ENCODE measurements at places on chromosomes 6 and 20.

GRCh38 chr6:87066449-87067333 is 28.2 kb downstream of the CGA start:
- H3K27me3 ChIP-seq = no peaks in the 10 kb centered on the region
- H3K36me3 ChIP-seq = no peaks in the 10 kb centered on the region
- peak; percentile 15 for DNase-seq
- H3K4me1 ChIP-seq = no peaks in the 10 kb centered on the region
- H3K4me3 ChIP-seq = no peak overlapping the region
- no peak overlapping the region for H3K27ac ChIP-seq

DNA sequence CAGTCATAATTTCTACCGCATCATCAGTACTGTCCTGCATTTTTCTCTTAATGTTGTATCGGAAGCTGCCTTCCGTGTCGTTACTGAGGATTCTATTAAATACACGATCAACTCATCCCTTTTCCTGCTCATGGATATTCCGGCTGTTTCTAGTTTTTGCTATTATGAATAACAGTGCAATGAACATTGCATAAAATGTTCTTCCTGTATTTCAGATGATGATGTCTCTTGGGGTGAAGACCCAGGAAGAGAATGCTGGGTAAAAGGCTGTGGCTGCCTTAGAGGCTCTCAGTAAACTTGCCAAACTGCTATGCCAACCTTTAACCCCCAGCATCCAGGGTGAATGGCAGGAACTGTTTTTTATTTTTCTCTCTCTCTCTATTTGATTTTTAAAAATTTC is 24.1 kb upstream of the EPB41L1 start:
- no peaks in the 10 kb centered on the region for H3K36me3 ChIP-seq
- DNase-seq = no peak
- H3K27me3 ChIP-seq = no peaks in the 10 kb centered on the region
- H3K4me1 ChIP-seq = no peaks in the 10 kb centered on the region

DNA sequence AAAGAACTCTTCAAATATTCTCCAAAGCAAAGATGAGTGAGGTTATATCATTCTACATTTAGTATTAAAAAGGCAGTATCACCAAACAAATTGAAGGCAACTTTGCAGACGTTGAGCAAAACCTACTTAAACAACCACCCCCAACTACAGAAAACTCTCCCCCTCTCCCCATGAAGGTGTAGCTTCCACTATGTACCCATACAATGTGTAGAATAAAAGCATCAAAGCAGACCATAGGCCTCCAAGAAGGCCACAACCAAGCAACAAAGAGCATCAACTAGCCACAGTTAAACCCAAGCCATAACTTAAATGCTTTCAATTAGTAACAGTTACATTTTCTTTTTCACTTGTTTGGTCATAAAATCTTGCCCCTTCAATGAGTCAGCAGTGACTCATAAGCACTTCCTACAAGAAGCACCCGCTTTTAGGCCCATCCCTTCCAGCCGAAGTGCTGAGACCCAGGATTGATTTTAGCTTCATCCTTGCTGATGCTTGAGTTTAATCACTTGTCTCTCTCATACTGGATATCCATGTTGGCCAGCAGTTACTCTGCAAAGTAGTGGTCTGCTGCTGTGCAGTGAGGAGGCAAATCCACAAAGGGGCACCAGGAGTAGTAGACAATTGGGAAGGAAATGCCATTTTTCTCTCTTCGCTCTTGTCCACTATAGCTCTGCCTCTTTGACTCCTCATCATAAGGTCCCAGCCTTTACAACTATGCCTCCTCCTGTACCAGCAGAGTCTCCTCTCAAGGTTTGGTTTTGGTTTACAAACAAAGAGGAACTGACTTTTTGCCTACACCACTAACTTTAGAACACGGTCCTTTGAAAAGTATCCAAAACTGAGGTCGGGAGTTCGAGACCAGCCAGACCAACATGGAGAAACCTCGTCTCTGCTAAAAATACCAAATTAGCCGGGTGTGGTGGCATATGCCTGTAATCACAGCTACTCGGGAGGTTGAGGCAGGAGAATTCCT is 8.4 kb upstream of the NUP153 start:
- H3K4me3 ChIP-seq = no peak overlapping the region
- H3K27ac ChIP-seq = no peak overlapping the region
- no peaks in the 10 kb centered on the region for H3K27me3 ChIP-seq
- H3K4me1 ChIP-seq = no peaks in the 10 kb centered on the region

DNA sequence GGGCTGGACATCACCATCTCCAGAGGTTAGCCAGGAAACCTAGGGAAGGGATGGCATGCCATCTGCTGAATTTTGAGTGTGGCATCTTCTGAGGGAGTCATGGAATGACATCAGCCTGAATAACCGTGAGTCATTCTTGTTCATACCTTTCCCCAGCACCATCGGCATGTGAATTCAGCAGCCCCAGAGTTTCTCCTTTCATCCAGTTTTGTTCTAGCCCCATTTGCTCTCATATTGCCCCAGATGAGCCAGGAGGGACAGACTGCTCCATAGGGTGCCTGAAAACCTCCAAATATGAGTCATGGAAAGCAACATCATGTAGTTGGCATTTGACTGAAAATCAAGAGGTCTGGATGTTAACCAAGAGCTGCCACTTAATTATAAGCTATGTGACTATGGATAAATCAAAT is 219.2 kb upstream of the SGK1 start:
- H3K4me3 ChIP-seq = no peak overlapping the region
- H3K4me1 ChIP-seq = no peaks in the 10 kb centered on the region
- no peak for DNase-seq

- no peaks in the 10 kb centered on the region for H3K27me3 ChIP-seq
- H3K27ac ChIP-seq = no peak overlapping the region
- no peaks in the 10 kb centered on the region for H3K36me3 ChIP-seq
- H3K4me3 ChIP-seq = no peak overlapping the region
- DNase-seq = no peak
These were observed 40.7 kb upstream of the SLC17A4 start for GRCh38 chr6:25713824-25714223.

- no peak overlapping the region for H3K27ac ChIP-seq
- H3K4me3 ChIP-seq = no peak overlapping the region
- H3K36me3 ChIP-seq = no peaks in the 10 kb centered on the region
- H3K27me3 ChIP-seq = no peaks in the 10 kb centered on the region
These were observed 242.1 kb downstream of the HACE1 start for GRCh38 chr6:104617591-104617990.

Measured in thymus (tissue), 14 donors.